ENCODE measurements at places on chromosomes 2 and 18.
A peak's percentile ranks its signal among the peaks of the same experiment; 100 is the strongest.

GRCh38 chr2:88874063-88874657 is 182.7 kb downstream of the RPIA start:
- DNase-seq, result peak; percentile 38

- DNase-seq, result no peak
Measured at GRCh38 chr2:219123356-219124135, 37.1 kb downstream of the NHEJ1 start.

- no peak for DNase-seq
Measured at GRCh38 chr2:33059471-33060156, 112.9 kb downstream of the LTBP1 start.

- DNase-seq, result no peak
Measured at GRCh38 chr2:238591732-238592131, 165.0 kb downstream of the ASB1 start.

DNA sequence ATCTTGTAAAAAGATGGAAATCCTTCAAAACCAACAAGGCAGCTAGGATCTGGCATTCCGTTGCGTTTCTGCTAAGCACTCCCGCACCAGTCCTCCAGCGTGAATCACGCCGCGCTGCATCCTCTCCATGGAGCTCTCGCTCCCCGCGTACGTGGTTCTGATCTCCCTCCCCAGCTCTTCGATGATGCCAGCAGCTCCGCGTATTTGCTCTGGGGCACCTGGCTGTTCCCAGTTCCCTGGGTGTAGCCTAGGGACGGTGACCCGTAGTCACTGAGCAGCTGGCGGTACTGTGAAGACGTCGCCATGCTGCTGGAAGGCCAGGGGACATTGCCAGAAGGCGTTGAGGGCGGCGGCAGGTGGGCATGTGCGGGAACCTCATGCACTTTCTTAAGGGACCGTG is 407.5 kb downstream of the RNF144A start:
- DNase-seq, result no peak

GRCh38 chr2:220259662-220260061 is 632.2 kb downstream of the SLC4A3 start:
- no peak for DNase-seq

Measured in activated CD4-positive, alpha-beta memory T cell treated with anti-CD3 and anti-CD28 coated beads for 36 hours (primary cell).